Mucosa of gallbladder (tissue), 1 donor: ENCODE measurements at places on chromosomes 11 and 22. TPM values are rescaled to one million over a fixed set of nuclear protein-coding genes. Genes with fewer than 3 reads are reported as not detected.

DNA sequence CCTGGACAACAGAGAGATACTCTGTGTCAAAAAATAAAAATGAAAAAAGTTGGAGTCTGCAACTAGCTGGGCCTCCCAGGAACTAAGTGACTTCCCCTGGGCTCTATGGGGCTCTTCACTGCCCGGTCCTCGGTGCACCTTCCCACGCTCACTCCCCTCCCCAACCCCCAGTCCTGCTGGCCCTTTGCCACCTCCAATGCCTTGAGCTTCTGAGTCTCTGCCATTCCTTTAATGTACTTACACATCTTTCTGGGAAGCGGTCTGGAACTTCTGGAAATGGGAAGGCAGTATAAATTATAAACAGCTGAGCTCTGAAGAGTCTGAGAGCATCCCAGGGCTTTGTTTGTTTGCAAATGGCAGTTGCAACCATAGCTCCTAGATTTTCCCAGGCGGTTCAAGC lies 5.9 kb upstream of the BATF2 start:
- no peak for DNase-seq

DNA sequence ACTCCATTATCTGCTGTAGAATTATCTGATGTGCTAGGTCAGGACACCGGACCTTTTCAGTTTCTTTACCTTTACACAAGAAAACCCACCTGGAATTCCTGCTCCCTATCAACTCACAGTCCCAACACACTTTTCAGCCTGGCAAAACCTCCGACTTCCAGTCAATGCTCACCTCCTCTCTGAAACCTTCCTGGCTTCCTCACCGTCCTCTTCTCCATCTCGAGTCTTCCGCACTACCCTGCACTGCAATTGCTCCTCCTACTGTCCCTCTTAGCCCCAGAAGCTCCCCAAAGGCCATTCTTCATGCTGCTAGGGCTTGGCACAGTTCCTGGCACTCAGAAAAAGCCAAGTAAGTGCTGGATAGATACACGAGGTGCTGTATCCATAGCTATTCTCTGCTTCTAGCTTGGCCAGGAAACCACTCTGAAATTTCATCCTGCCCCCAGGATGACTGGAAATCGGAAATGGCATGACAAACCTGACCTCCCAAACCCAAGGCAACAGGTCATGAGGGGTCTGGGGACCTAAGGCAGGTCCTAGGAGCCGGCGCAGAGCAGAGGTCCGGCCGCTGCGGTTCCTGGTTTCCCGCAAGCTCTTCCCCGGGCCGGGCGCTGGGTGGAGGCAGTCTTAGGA lies 702 bp downstream of the SYN3 start:
- DNase-seq, result no peak

The PKDREJ gene
- 0.32 TPM for total RNA-seq

DNA sequence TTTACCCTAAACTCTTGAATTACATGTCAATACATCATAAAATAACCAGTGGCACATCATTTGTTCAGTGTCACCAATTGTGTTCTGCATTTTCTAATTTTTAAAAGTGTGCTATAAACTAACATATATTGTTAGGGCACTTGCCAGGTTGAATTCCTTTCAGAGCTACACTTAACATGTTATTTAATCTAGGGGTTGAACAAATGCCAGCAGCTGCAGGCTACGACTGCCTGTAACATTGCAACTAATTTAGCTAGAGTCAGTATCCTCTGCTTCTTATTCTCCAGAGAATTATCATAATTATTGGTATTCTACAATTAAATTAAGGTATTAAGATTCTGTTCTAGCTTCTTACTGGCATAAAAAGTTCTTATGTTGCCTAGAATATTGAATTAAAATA lies 46.4 kb upstream of the ARHGAP42 start:
- no peak for DNase-seq

- peak; percentile 54 for DNase-seq
Measured at GRCh38 chr11:117876341-117877119, at the start of gene FXYD6. Gene FXYD6, minus strand, starts transcription at chr11:117876658. Its CDS starts 33,882 bp downstream, at chr11:117842776.

GRCh38 chr11:121300972-121301699 lies 8.6 kb downstream of the SC5D start:
- no peak for DNase-seq

The OR5AP2 gene
- total RNA-seq, result not detected

DNA sequence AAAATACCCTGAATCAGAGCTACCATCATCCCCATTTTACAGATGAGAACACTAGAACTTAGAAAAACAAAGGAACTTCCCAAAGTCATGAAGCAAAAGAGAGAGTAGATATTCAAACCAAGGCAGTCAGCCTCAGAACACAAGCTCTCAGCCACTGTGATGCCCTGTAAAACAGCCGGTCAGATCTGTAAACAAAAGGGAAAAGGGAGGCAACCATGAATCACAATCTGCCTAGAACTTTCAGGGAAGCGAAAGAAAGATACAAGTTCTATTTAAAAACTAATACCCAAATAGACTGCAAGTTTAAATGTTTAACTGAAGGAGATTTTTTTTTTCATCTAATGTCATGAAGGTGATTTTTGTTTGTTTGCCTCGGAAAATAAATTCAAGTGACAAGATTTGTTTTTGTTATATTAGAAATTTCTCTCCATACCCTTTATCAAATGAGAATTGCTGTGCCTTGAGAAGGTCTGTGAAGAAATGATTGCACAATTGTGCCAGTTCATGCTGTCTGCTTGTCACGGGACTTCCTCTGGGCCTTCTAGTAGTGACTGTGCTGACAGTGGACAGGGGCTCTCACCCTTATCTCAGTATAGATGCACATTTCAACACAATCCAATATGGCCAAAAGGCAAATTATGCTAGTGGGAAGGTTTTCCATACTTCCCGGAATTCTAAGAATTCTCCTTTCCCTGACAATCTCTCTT lies 11.7 kb downstream of the SAA1 start:
- no peak for DNase-seq

- DNase-seq, result no peak
Measured at GRCh38 chr11:107778839-107779517, 67.1 kb upstream of the SLN start.
